ENCODE measurements at places on chromosomes 3 and 15. TPM values are rescaled to one million over a fixed set of nuclear protein-coding genes. Genes with fewer than 3 reads are reported as not detected.

DNA sequence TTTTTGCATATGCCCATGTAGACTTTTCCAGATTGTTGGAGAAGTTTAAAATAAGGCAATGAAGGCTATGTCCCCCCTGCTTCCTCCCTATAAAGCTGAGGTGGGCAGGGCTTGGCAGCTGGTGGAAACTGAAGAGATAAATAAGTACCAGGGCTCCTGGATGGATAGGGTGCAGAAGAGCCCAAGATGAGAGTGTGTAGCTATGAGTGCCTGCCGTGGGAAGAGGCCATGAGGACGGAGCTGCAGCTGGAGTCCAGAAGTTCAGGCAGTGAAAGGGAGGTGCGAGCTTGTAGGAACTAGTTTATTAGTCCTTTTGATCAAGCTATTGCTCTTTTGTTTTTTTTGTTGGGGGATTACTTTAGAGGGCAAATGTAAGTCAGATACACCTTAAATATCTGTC, 52.4 kb downstream of the PHLDB2 start:
- H3K36me3 ChIP-seq: peaks cover 3% of the 10 kb centered on the region
- H3K4me3 ChIP-seq: no peak overlapping the region
- no peaks in the 10 kb centered on the region for H3K27me3 ChIP-seq
- peaks cover 3% of the 10 kb centered on the region for H3K4me1 ChIP-seq
- no peak overlapping the region for H3K27ac ChIP-seq
- DNase-seq: no peak

- peaks cover 11% of the 10 kb centered on the region for H3K36me3 ChIP-seq
- H3K27me3 ChIP-seq: no peaks in the 10 kb centered on the region
- H3K27ac ChIP-seq: peak overlapping the region; percentile 96
- H3K4me1 ChIP-seq: peaks cover 75% of the 10 kb centered on the region
- peak; percentile 83 for DNase-seq
Measured at GRCh38 chr15:39624806-39625205, 43.9 kb downstream of the THBS1 start.

PPP1R2 gene
- total RNA-seq: 105 TPM

ITIH1 gene
- not detected for total RNA-seq

SNURF gene
- 15.2 TPM for total RNA-seq

NOX5 gene
- 0.02 TPM for total RNA-seq
